AML-193 (cell line): ENCODE measurements at places on chromosomes 12 and 14.

GRCh38 chr14:36807727-36808126 lies 146.1 kb downstream of the PAX9 start:
- no peak for DNase-seq

DNA sequence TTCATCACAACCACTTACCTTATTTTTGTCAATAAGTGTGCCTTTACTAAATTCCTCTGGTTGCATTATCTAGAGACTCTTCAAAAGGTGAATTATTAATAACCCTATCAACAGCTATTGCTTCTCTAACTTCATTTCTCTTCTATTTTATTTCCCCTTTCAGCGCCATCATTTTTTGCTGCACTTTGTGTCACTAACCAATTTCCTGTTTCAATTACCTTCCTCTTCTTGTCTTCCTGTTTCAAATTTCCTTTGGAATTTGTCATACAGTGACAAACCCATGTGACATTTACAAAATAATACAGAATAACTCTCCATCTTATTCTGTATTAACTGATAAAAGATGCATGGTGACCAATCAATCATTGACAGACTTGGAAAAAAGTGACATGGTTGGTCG lies 12.2 kb upstream of the CLEC2A start:
- peak; percentile 76 for DNase-seq

- no peak for DNase-seq
Observed at GRCh38 chr12:119809023-119809422, 68.1 kb downstream of the CIT start.

GRCh38 chr14:34098045-34098984 lies 147.4 kb upstream of the EGLN3 start:
- no peak for DNase-seq

GRCh38 chr14:73461478-73462047 lies 3.2 kb upstream of the NUMB start:
- DNase-seq, result no peak

GRCh38 chr12:102948941-102949352 lies 8.5 kb upstream of the ASCL1 start:
- peak; percentile 1 for DNase-seq

GRCh38 chr14:44462381-44462780 lies 44.7 kb downstream of the FSCB start:
- no peak for DNase-seq

GRCh38 chr12:91721023-91721422 lies 424.6 kb downstream of the BTG1 start:
- DNase-seq, result no peak
